ENCODE measurements at places on chromosomes 12 and 14.

DNA sequence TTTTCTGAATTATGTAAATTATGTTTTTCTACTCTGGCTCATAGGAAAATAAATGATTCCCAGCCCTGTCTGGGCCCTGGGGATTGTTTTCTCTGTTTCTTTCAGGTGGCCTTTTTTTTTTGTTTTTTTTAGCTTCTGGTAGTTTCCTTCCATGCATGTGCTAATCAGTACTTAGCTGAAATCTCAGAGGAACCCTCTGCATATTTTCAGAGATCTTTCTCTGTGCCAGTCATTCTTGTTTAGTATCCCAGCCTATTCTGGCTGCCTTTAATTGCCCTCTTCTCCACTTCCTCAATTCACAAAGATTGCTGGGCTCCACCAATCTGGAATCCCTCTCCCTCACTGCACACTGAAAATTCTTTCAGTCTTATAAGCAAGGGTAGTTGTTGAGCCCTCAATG lies 46.9 kb downstream of the CNOT2 start:
- DNase-seq: no peak

GRCh38 chr12:31599053-31599452 lies 8.1 kb upstream of the DENND5B start:
- no peak for DNase-seq

- DNase-seq: no peak
These were observed 45.8 kb downstream of the CRADD start for GRCh38 chr12:93722835-93723567.

DNA sequence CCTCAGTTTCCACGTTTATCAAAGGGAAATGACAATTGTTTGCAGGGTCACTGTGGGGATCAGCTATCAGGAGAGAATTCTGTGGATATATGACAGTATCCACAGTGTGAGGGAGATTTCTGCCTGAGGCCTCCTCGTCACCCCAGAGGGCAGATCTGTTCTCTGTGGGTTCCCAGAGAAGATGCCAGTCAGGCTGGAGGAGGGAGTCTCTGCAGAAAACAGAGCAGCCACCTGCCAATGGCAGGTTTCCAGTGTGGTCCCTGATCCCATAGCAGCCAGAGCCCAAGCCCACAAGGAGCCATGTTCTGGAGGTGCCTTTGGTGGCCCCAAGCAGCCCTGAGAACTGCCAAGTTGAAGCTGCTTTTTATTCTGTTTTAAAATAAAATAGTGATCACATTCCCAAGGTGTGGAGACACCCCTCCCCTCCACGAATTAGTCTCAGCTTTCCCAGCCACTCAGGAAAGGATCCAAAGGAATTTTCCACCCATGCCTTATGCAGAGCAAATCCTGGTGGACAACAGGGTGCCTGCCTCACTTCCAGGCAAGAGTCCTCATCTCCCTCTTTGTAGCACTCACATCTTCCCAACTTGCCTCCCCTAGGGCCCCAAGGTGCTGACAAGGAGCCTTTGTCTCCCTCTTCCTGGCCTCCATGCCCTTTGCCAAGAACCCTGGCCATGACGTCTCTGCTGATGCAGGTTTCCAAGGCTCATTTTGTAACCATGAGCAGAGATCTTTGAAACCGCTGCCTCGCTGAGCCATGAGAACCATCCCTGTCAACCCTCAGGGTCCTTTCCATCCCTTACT lies 20.4 kb downstream of the CMKLR1 start:
- DNase-seq: no peak

GRCh38 chr12:55743406-55744339 lies 751 bp downstream of the GDF11 start:
- no peak for DNase-seq

DNA sequence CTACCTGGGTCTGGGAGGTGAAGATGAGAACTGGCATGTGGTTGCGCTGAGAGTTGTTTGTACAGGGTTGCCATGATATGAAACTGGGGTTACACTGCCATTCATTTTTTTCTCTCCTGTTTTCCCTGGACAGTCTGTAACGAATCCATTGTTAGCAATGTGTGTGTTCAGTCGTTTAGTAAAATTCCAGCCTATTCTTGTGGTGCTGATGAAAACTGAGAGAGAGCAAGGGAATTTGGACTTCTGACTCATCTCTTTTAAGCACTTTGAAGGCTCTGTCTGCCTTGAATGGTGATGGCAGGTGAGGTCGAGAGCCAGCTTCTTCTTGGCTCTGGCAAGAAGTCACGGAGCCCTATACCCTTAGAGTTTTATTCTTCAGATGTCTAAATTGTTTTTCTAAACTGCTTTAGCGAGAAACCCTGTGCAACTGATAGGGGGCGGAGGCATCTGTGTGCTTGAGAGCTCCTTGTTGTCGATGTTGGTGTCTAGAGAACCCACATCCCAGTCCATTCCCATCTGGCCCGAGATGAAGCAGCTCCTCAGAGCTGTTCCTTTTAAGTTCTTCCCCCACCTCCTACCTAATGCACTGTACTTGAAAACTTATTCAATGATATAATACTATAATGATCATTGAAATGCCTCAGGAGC lies 204.4 kb downstream of the TMX1 start:
- DNase-seq: no peak

GRCh38 chr12:26979733-26980132 lies 34.5 kb downstream of the TM7SF3 start:
- DNase-seq: no peak
